H9 (cell line): ENCODE measurements at places on chromosomes 1 and 21.

- no peak for DNase-seq
Observed at GRCh38 chr1:75632350-75632949, 21.5 kb upstream of the SLC44A5 start.

- no peak for DNase-seq
Observed at GRCh38 chr21:32807717-32808380, 36.3 kb upstream of the PAXBP1 start.

GRCh38 chr1:53327182-53327913 lies 522 bp downstream of the LRP8 start:
- DNase-seq = peak; percentile 52

DNA sequence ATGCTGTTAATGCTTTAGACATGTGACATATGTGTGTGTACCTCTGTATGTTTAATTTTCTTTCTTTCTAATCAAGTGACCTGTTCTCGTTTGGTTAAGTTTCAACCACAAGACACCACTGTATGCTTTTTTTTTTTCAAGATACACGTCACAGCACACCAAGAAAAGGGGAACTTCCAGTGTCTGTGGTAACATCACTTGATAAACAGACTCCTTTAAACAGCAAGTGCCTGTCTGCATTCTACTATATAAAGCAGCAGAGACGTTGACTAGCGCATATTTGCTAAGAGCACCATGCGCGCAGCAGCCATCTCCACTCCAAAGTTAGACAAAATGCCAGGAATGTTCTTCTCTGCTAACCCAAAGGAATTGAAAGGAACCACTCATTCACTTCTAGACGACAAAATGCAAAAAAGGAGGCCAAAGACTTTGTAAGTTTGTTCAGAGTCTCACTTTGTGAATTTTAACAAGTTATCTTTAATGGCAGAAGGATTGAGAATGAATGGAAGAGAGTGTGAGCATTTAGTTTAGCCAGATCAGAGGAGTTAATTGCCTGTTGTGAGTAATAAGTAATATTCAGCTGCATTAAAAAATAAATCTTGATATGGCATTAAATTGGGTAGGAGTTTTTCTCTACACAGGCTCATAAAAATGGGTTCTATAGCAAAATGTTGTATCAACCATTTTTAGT lies at the start of gene RGS1:
RGS1 (plus strand) TSS at position 275 of the 691 bp plus-strand sequence; CDS start at position 295, 20 bp downstream.
- DNase-seq = no peak
